Nephron progenitor cell (in vitro differentiated cells): ENCODE measurements at places on chromosomes 4 and X.

DNA sequence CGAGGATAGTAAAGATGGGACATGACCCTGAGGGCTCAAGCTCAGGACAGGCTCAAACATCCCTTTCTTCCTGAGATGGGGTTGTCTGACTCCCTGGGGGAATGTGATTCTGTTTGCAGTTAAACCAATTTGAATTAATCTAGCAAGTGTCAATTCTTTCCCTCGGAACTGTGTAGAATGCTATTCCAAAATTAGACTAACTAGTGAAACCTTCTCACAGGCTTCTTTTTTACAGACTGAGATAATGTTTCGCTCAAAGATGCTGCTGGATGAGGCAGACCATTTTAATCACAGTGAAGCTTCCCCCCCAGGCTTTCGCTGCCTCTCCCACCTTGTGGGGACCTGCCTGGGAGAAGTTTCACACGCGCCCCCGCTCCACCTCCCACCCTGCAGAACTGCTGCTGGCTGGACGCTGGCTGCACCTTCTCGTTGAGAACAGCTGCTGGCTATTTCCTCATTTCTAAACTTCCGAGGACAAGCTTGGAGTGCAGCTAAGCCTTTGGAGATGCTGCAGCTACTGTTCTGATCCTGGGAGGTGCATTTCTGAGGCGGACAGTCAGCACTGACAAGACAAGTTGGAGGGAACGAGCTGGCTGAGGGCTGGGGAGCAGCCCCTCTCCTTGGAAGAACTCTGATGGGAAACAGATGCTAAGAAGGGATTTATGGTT, 297.8 kb downstream of the RAPGEF2 start:
- DNase-seq = no peak

GRCh38 chr4:173797296-173797695, 267.3 kb upstream of the HAND2 start:
- no peak for DNase-seq

- no peak for DNase-seq
These were observed 523.0 kb downstream of the SPRY1 start for GRCh38 chr4:123919576-123920098.

- DNase-seq = no peak
These were observed 425.9 kb downstream of the TMA16 start for GRCh38 chr4:163920426-163920825.

DNA sequence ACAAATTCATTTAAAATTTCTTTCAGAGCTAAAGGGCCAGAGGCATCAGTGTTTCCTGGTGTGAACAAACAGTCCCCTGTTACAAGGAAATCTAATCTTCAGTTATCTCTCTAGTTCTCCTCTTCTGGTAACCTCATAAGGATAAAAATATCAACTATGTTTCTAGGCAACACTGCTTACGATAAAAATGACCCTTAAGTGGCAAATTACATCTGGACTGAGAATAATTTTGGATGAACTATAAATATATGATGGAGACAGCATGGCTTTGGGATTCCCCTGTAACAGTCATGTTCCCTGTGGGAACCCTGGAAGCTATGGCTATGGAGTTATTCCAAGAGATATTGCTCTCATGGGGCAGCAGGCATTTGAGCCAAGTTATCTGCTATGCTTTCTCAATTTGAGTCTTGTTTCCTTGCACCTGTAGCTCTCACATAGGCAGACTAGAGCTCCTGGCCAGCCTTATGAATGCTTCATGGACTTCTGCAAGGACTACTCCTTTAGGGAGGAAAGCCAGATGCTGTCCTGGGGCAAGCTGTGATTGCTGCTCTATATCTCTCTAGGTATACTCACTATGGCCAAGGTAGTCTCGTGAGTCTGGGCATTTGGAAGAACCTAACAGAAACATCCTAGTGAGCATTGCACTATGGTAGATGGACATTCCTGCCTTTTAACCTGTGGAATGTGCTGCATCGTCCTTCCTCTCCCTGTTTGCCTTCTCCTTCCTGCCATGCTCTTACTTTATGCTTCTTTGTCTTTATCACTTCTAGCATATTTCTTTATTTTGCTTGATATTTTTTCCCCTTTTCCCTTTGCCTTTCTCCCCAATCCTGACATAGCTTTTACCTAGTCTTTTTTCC, 14.2 kb downstream of the C4orf33 start:
- DNase-seq = no peak

DNA sequence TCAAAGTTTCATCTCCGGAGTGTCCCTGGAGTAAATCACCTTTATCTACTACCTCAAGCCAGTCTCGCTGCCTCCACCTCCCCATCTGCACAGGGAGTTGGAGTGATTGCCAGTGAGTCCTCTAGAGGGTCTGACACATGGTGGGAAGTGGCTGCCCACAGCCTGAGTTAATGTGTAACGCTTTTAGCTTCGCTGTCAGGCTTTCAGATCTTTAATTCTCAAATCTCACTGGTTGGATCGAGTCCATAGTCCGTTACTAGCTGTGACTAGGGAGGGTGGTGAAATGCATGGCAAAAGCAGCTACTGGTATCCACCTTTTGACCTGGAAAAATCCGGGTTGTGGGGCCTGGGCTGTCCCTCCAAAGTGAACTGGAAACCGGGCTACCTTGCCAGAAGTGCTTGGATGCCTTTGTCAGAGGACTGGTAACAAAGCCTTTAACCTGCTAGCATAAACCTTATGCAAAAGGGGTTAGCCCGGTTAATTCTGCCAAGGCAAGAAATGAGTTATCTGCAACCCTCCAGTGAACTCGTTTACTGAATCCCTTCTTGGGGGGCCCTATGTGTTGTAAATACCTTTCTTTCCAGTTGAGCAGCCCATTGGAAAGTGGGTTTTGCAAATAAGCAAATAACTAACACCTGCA, 5.1 kb upstream of the WDR1 start:
- no peak for DNase-seq

- DNase-seq = no peak
These were observed 145.1 kb downstream of the TBL1X start for GRCh38 chrX:9609987-9610386.

GRCh38 chrX:154348646-154349358, 25.6 kb downstream of the FLNA start:
- DNase-seq = no peak

DNA sequence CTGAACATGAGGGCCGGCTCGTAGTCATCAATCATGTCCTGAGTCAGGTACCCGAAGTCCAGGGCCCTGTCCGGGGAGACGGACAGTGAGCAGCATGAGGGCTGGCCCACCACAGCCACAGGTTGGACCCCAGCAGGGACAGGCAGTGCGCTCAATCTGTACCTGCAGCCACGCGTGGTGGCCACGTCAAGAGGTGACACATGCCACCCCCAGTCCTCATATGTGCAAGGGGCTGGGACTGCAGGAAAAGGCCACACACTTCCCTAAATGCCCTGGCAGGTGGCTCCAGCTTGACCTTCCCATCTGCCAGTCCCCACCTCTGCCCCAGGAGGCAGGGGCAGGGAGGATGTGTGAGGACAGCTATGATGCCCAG, 73.8 kb upstream of the MXD4 start:
- no peak for DNase-seq
